ENCODE measurements at places on chromosomes 16 and 17. TPM values are rescaled to one million over a fixed set of nuclear protein-coding genes. Genes with fewer than 3 reads are reported as not detected.

The NETO2 gene
- 36.9 TPM for polyA plus RNA-seq

The PLA2G10 gene
- 0.88 TPM for polyA plus RNA-seq

GRCh38 chr16:75345711-75346110, 87.6 kb downstream of the CFDP1 start:
- no peak for DNase-seq

GRCh38 chr17:63440770-63441335, 5.3 kb downstream of the CYB561 start:
- no peak for DNase-seq

DNA sequence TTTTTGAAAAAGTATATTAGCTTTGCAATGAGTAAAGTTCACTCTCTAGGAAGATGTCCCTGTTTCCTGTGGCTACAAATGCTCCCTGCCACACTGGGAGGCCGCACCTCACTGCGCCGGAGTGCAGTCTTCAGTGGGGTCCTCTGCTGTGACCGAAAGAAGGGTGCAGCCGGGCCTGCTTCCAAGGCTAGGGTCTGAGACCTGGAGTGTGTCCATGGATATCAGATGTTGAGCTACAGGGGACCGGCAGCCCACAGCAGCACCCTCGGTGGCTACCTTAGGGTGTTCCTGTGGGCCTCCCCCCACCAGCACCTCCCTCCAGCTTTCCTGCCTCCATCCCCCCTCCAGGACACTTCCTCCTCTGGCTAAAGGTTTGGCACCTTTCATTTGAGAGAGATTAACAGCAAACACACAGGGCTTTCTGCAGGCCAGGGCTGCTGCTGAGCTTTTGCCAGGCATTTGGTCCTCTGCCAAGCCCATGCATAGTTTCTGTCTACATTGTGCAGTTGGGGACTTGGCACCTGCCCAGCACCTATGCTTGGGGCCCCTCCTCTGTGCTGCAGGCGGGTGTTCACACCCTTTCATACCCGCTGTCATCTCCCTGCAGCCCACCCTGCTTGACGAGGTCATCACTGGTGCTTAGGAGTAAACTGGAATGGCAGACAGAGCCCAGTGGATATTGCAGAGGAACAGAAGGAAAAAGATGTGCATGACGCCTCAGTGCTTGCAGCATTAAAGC, 33.8 kb upstream of the CRISPLD2 start:
- no peak for DNase-seq

DNA sequence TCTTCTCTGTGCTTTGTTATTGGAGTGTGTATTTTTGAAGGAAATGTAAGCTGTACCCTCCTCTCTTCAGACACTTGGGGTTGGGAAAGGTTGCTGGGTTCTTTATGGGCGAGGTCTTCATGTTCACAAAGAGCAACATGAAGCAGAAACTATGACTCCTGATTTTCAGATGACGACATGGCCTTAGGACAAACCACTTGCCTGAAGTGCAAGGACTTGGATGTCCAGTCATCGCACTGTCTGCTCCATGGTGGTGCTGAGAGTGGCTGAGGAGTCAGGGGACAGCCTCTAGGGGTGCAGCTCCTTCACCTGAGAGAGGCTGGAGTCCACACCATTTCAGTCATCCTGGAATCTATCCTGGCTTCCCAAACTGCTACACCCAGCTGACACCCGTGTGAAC, 183.9 kb upstream of the CDH5 start:
- no peak for DNase-seq

- DNase-seq: no peak
Measured at GRCh38 chr16:27321013-27321915, 7.5 kb downstream of the IL4R start.
